ENCODE measurements at places on chromosomes 3 and 15. TPM values are rescaled to one million over a fixed set of nuclear protein-coding genes. Genes with fewer than 3 reads are reported as not detected.

The ST8SIA2 gene
- not detected for total RNA-seq

The KCNMB2 gene
- total RNA-seq: not detected

The KLHL40 gene
- not detected for total RNA-seq

The GABRR3 gene
- total RNA-seq: not detected

The ARPIN gene
- 16.4 TPM for total RNA-seq

The VPS39 gene
- 26.2 TPM for total RNA-seq

The AADACL2 gene
- total RNA-seq: not detected

The C2CD4A gene
- total RNA-seq: 5.7 TPM

The GPR62 gene
- total RNA-seq: not detected

The HIGD2B gene
- total RNA-seq: not detected

The TNFSF10 gene
- 3.4 TPM for total RNA-seq

The ANKRD34C gene
- not detected for total RNA-seq

The RBPMS2 gene
- total RNA-seq: not detected

The FOXB1 gene
- not detected for total RNA-seq

The NDN gene
- 98.8 TPM for total RNA-seq

The ZPLD1 gene
- total RNA-seq: not detected

The C3orf70 gene
- total RNA-seq: not detected

The SNX1 gene
- total RNA-seq: 91.5 TPM

The HRG gene
- total RNA-seq: not detected

The FAM98B gene
- total RNA-seq: 1.4 TPM

The CLK3 gene
- 45.1 TPM for total RNA-seq

The CPA3 gene
- not detected for total RNA-seq

The AQP9 gene
- total RNA-seq: not detected

The STARD5 gene
- total RNA-seq: 0.35 TPM

The TM4SF18 gene
- 5.9 TPM for total RNA-seq

The C3orf49 gene
- not detected for total RNA-seq

The CCNB2 gene
- 69.7 TPM for total RNA-seq

All from Caki2 (cell line).